ENCODE measurements at places on chromosomes 5 and 9.

DNA sequence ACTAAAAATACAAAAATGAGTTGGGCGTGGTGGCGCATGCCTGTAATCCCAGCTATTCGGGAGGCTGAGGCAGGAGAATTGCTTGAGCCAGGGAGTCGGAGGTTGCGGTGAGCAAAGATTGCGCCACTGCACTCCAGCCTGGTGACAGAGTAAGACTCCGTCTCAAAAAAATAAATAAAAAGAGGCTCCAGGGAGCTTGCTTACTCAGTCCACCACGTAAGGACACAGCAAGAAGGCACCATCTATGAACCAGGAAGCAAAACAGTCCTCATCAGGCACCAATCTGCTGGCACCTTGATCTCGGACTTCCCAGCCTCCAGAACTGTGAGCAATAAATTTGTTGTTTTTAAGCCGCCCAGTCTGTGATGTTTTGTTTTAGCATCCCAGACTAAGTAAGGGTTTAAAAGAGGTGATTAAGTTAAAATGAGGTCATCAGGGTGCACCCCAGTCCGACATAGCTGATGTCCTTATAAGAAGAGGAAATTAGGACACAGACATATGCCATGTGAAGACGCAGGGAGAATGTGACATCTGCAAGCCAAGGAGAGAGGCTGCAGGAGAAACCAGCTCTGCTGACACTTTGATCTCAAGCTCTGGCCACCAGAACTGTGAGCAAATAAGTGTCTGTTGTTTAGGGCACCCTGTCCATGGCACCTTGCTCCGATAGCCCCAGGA, 45.9 kb downstream of the C9orf50 start:
- no peak for DNase-seq

- no peak for DNase-seq
Measured at GRCh38 chr5:45793638-45794532, 97.7 kb upstream of the HCN1 start.

- DNase-seq: no peak
Measured at GRCh38 chr9:3989915-3990314, 310.0 kb downstream of the GLIS3 start.

DNA sequence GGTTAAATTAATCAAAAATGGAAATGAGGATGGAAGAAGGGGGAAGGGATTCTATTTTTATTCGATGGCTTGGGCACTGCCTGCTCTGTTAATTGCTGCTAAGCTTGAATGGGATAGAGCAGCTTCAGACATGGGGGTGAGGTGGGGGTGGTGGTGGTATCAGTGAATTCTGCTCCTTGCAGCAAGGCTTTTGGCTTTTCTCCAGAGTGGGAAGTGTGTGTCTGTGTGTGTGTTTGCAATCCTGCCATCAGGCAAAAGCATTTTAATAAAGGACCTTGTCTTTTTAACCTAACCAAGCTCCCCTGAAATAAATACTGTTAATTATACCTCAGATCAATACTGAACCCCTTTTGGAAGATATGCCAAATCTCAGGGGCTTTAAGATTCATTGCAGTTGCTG, 110.9 kb upstream of the GPR151 start:
- DNase-seq: no peak

DNA sequence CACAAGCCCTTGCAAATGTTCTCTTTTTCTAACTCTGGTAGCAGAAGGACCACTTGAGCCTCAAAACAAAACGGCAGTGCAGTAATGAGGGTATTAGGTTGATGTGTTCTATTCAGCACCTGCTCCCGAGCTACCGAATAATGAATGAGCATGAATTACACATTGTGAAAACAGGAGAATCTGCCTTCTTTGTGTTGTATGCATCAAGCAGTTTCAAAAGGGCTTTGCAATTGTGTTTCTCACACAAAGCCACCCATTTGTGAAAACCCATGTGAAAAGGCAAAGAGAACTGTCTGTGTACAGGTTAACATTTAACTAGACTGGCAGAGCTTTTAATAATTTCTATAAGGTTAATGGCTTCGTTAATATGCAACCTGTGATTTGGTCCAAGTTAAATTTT, 97.8 kb downstream of the STK32A start:
- no peak for DNase-seq

DNA sequence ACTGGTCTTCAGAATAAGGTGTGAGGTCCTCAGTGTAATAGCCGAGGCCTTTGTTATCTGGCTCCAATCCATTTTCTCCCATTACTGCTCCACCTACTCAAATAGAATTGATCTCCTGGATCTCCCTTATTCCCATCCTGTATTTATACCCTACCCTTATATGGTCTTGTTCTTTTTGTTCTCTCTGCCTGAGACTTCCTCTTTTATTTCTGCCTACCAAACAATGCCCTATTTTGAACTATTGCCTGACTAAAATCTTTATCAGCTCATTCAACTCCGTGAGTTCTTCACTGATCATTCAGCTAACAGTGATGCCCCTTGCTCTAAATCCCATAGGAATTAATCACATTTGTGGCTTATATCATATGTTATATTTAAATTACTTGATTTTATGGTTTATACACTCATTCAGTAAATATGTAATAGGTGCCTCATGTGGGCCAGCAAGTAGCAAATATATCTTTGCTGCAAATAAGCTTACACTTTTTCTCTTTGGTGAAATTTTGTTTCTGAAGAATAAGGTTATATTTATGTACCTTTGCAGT, 417.5 kb upstream of the MEF2C start:
- no peak for DNase-seq

GRCh38 chr5:135195270-135195608, 161.2 kb upstream of the PITX1 start:
- no peak for DNase-seq

- no peak for DNase-seq
Measured at GRCh38 chr5:180090769-180091546, 19.4 kb upstream of the RNF130 start.

- no peak for DNase-seq
Measured at GRCh38 chr9:136544964-136545691, 720 bp downstream of the NOTCH1 start.

GRCh38 chr5:120053841-120054240, 410.3 kb upstream of the PRR16 start:
- DNase-seq: no peak

DNA sequence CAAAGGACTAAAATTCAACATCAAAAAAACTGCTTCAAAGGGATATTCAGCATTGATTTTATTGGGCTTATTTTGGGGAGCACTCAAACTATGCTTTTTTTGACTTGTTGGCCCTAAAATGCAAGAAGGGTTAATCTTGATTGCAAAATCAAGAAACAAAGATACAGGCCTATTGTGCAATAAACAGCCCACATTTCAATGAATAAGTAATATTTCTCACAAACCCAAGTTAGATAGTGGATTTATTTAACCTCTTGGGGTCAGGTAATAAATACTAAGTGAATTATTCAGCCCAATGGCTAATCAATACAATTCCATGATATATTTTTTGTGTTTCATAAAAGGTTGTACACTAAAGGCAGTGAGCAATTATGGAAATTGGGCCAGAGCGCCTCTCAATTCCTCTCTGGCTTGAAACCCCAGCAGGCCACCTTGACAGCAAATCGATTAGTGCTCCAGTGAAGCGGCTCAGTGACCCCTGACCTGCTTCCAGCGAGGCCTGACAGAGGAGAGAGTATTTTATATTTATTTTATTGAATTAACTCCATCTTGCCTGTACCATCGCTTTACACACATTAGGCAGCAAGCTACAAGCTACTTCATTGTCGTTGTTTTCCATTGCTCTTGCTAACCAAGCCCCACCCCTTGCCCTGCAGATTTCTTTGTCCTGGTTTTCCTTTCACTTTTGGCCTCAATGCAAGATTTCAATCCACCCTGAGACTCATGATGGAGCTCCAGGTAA, 65.5 kb downstream of the EBF1 start:
- peak; percentile 68 for DNase-seq

- DNase-seq: peak; percentile 40
Measured at GRCh38 chr9:113309204-113309813, 6.1 kb upstream of the RNF183 start.

DNA sequence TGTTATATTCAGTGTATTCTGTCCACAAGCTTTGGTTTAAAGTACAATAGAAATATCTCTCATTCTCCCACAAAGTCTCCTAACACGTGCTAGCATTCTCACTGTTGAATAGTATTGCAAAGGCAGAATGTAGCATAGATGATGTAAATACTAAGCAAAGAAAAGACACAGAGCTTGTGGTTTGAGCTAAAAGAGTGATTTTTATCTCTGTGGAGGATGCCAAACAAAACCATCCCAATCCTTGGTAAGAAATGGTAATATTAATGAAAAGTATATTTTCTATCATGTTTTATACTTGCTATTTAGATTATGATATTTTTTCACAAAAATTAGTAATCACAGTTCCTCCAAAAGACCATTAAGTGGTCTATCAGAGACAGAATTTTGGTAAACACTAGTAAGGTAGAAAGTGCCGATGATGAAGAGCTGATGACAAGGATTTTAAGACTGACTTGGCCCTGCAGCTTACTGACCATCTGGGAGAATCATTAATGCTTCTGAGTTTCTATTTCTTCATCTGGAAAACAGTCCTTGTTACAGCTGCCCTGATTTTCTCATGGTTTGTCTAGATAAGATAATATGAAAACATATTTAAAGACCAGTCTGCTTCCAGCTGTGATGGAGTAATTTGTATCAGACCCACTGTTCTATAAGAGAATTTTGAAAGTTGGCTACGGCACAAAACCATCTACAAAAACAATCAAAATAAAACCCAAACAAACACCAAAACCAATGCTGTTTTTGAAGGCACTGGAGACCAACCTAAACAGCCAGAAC, 510.2 kb downstream of the SPATA31D1 start:
- no peak for DNase-seq

- DNase-seq: no peak
Measured at GRCh38 chr5:181035991-181036815, 3.9 kb upstream of the BTNL9 start.

- DNase-seq: no peak
Measured at GRCh38 chr5:90297045-90297764, 112.4 kb downstream of the CETN3 start.

DNA sequence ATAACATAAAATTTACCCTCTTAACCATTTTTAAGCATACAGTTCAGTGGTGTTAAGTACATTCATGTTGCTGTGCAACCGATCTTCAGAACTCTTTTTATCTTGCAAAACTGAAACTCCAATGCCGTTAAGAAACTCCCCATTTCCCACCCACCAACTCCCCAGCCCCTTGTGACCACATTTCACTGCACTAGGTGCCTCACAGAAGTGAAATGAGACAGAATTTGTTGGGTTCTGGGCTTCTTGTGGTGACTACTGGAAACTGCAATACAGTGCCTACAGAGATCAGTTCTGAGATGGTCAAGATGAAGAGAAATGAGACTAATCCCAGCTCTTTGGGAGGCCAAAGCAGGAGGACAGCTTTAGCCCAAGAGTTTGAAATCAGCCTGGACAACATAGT, 202.1 kb upstream of the SLC30A5 start:
- no peak for DNase-seq

- DNase-seq: no peak
Measured at GRCh38 chr5:179302499-179303185, 42.6 kb downstream of the ADAMTS2 start.

GRCh38 chr5:87751824-87752223, 339.1 kb upstream of the CCNH start:
- DNase-seq: no peak

DNA sequence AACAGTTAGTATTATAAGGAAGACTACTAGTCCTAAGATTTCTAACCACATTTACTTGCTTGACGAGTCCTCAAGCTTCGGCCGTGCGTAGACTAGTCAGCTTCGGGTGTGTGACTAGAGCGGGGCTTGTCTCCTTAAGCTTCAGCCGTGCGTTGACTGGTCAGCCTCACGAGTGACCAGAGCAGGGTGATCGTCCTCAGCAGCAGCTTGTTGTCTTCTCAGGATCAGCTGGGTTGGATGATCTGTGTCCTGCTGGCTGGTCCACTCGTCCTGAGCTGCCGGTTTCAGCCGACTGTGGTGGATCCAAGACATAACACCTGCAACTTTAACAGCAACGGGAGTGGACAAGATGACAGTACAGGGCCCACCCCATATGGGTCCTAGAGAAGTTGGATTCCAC, 16.7 kb downstream of the CEL start:
- DNase-seq: no peak

DNA sequence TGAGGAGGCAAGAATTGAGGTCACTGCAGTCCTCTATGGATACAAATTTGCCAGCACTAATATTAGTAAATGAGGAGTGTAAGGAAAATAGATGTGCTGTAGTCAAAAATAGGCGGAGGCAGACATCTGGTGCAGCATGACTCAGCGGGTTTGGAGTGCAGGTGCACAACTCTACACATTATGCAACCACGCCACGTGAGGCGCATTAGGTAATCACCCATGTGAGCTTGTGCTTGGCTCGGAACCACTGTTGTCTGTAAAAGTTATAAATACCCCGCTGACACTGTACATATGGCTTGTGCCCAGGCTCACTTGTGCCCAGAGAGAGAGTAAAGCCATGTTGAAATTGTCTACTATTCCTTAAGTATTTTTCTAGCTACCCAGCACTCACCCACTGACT, 623.5 kb upstream of the NUDT12 start:
- DNase-seq: no peak

DNA sequence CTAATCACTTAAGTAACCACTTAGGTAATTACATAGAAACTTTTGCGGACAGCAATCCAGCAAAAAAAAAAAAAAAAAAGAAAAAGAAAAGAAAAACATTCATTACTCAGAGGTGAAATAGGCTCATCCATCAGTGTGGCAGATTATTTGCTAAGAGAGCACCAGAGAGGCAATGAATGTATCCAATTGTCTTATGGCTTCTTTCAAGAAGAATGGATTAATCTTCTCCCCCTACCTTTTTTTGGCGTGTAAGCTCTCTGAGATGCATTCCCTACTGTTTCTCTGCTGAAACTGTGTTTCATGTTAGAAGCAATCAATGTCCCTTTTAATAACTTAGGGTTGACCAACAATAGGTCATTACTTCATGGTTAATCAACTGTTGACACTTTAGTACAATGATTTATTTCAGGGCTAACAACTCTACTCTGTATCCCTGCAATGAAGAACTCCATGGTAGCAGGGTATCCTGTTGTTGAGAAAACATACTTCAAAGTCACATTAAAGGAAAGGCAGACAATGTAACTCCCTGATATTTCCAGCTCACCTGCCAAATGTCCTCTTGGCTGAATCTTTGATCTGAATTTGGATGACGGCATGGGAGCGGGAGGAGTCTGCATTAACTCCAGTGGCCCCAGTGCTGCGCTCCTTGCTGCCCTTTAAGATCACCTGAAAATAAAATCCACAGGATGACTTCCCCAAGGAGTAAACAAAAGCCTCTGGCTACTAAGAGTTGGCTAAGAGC, 57.6 kb downstream of the KIF24 start:
- DNase-seq: no peak

DNA sequence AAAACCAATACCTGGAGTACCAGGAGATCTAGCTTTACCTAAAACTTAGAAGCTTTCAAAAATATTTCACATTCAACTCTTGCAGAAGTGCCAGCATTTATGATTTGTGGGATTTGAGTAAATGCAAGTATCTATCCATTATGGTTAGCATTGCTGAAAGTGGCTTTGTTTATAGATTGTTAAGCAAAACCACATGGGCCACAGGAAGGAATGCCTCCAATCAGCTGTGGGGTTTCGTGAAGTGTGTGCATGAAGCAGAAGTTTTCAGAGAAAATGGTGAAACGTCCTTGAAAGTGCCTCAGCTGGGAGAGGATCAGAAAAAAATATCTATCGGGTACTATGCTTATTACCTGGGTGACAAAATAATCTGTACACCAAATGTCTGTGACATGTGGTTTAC, 4.2 kb downstream of the LECT2 start:
- DNase-seq: no peak

- DNase-seq: peak; percentile 69
Measured at GRCh38 chr9:137176302-137177182, 4.7 kb upstream of the TMEM210 start.

Data from BE2C (cell line).